IMR-90 (cell line): ENCODE measurements at places on chromosomes 12 and 14. TPM values are rescaled to one million over a fixed set of nuclear protein-coding genes. Genes with fewer than 3 reads are reported as not detected.

Gene ADCY4
- not detected in 2 replicates for total RNA-seq

Gene SNRPF
- total RNA-seq: 5.0 and 16.1 TPM in 2 replicates

Gene PTPN6
- under 0.01 TPM in 1 of 2 replicates, not detected in the other for total RNA-seq

Gene DUSP16
- total RNA-seq: 10.0 and 10.6 TPM in 2 replicates

Gene C1S
- 34.4 and 49.6 TPM in 2 replicates for total RNA-seq

Gene MYBPC1
- not detected in 2 replicates for total RNA-seq

Gene GCH1
- 0.54 and 0.56 TPM in 2 replicates for total RNA-seq

Gene VDR
- total RNA-seq: 3.9 and 5.4 TPM in 2 replicates

Gene GPR162
- total RNA-seq: 1.7 and 2.9 TPM in 2 replicates

Gene MGST1
- total RNA-seq: 87.2 and 105 TPM in 2 replicates

Gene GPX2
- total RNA-seq: not detected in 2 replicates

Gene TAS2R8
- not detected in 2 replicates for total RNA-seq

Gene SCYL2
- total RNA-seq: 52.0 and 67.2 TPM in 2 replicates

Gene CCDC59
- total RNA-seq: 8.4 and 27.2 TPM in 2 replicates

Gene SERPINA1
- 0.54 and 0.56 TPM in 2 replicates for total RNA-seq

Gene HOXC9
- not detected in 2 replicates for total RNA-seq

Gene PPP1R1A
- not detected in 2 replicates for total RNA-seq

Gene PTPN21
- total RNA-seq: 10.4 and 11.4 TPM in 2 replicates

Gene BIN2
- total RNA-seq: not detected in 2 replicates

Gene RABGGTA
- total RNA-seq: 25.6 and 27.2 TPM in 2 replicates

Gene LGR5
- total RNA-seq: not detected in 2 replicates

Gene P2RX2
- not detected in 2 replicates for total RNA-seq

Gene PIP4P1
- total RNA-seq: 15.0 and 15.2 TPM in 2 replicates

Gene AVPR1A
- total RNA-seq: not detected in 2 replicates

Gene MAP3K9
- 0.18 and 0.28 TPM in 2 replicates for total RNA-seq

Gene AKAP6
- 1.6 and 1.7 TPM in 2 replicates for total RNA-seq

Gene LBHD2
- total RNA-seq: not detected in 2 replicates

Gene RTN1
- 0.18 and 0.28 TPM in 2 replicates for total RNA-seq

Gene CNTN1
- total RNA-seq: 0.18 and 0.28 TPM in 2 replicates

Gene CISTR
- total RNA-seq: not detected in 2 replicates

Gene SLC22A17
- total RNA-seq: 6.4 and 6.6 TPM in 2 replicates

Gene PTCSC3
- total RNA-seq: not detected in 2 replicates

Gene BRMS1L
- 1.8 and 5.0 TPM in 2 replicates for total RNA-seq

Gene RIMBP2
- total RNA-seq: not detected in 2 replicates

Gene C12orf60
- 1.1 TPM in 2 replicates for total RNA-seq

Gene POU6F1
- 0.90 and 1.9 TPM in 2 replicates for total RNA-seq

Gene RPL10L
- total RNA-seq: not detected in 2 replicates

Gene ASPG
- not detected in 2 replicates for total RNA-seq

Gene IFNG-AS1
- total RNA-seq: not detected in 2 replicates

Gene AKAP5
- total RNA-seq: 0.72 and 1.4 TPM in 2 replicates

Gene ACVRL1
- total RNA-seq: 5.8 and 7.5 TPM in 2 replicates

Gene PTHLH
- 0.36 and 0.83 TPM in 2 replicates for total RNA-seq

Gene ALX1
- total RNA-seq: not detected in 2 replicates

Gene ADCK1
- total RNA-seq: 1.1 and 1.6 TPM in 2 replicates

Gene KLRD1
- under 0.01 TPM in 2 replicates for total RNA-seq

Gene ATP23
- 7.2 TPM in 2 replicates for total RNA-seq

Gene GPRC5D
- total RNA-seq: not detected in 2 replicates

Gene MMP19
- total RNA-seq: 8.6 and 9.9 TPM in 2 replicates
